ENCODE measurements at places on chromosomes 12 and 14. TPM values are rescaled to one million over a fixed set of nuclear protein-coding genes. Genes with fewer than 3 reads are reported as not detected.
A peak's percentile ranks its signal among the peaks of the same experiment; 100 is the strongest.

DNA sequence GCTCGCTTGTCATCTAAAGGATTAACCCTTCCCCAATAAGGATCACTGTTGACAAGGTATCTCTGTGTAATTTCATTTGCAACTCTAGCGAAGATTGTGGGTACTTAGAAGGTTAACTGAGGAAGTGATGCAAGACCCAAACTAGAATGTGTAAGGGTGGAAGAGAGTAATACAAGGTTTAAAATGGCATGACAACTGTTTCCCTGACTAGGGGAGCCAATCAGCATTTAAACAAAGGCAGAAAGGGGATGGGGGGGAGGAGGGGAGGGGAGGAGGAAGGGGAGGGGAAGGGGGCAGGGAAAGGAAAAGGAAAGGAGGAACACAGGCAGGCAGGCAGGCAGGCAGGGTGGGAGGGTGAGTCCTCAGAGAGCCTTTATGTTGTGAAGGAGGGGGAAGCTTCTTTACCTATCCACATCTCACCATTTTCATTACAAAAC is 31.1 kb downstream of the NRDE2 start:
- peak; percentile 74 for DNase-seq

DNA sequence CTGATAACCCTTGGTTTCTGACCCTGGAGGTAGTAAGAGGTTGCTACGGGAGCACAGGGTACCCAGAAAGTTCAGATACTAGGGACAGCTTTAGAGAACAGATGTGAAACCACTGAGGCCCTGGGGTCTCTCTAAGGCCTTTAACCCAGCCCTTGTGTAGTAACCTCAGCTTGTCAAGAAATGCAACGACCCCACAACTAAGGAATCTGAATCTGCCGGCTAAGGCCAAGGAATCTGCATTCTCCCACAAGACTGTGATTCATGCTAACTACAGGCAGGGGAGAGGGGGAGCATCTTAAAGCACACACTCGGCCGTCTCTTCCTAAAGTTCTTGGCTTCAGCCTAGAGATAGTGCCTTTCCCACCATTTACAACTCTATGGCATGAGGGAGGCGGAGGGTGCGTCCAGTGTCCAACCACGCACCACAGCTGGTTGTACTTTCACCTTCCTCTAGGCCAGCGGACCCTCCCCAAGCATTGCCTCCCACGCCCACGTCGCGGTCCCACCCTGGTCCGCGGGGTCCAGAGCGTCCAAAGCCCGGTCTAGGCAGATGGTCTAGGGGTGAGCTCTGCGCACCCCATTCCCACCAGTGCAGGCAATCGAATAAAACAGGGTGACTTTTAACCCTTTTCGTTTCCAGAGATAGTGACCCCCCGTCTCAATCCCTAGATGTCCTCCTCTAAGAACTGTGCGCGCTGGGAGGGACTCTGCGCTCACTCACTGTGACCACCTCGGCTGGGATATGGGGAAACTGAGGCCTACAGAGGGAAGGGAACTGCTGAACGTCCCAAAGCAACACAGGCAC is 735 bp upstream of the VASH1 start:
- no peak for DNase-seq

DNA sequence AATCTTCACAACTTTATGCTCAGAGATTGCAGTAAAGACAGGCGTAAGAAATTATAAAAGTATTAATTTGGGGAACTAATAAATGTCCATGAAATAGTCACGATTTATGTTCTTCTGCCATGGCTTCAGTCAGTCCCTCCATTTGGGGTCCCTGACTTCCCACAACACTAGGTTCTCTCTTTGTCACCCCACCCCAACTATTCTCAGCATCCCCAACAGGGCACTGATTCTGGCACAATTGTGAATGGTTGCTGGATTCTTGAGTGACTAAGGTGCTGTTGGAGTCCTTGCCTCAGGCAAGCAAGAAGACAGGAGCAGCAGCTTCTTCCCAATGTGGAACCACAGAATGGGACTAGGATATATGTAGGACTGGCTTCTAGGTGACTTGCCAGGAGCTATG is 15.3 kb downstream of the KRT76 start:
- DNase-seq = no peak

GRCh38 chr12:69988481-69989321 is 163.7 kb downstream of the MYRFL start:
- DNase-seq = peak; percentile 97

The TAS2R30 gene
- total RNA-seq = 22.4 TPM

DNA sequence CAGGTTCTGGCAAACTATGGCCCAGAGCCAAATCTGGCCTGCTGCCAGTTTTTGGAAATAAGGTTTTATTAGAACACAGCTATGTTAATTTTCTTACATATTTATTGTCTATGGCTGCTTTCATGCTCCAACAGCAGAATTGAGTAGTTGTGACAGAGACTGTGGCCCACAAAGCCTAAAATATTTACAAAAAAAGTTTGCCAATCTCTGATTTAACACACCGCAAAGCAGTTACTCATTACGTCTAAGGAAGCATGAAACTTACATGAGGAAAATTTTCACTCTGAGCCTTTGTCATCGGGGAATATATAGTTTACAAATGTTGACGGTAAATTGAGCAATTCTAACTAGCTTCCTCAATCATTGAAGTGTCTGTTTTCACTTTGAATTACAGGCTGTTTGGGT is 96.5 kb downstream of the UNC79 start:
- DNase-seq = no peak

DNA sequence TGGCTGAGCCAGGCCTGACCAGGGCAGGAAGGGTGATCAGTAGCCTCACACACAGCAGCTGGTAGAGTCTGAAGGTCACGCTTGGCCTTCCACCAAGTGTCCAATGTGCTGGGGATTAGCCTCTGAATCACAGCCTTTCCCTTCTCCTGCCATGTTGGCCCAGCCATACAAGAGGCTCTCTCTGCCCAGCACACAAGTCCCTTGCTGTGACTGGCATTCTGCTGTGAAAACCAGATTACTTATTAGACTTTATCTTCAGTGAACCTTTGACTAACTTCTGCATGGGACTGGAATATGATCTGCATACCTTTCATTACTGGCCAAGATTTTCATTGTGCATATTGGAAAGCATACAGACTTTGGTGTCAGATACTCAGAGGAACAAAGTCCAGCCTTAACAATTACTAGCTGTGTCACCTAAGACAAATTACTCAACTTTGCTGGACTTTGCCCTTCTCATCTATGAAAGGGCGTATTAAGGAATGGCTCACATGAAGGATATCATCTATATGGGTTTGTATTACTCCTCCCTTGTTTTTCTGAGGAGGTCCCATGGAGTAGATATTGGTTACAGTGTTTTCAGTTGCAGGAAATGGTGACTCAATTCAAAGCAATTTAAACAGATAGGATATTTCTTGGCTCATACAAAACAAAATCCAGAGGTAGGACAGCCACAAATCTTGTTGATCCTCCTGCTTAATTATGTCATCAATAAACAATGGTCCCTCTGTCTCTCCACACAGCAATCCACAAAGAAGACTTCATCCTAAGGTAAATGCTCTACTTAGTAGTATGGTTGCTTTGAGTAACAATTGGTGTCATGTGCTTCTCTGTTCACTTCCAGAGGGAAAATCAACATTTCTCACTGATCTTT is 99.6 kb downstream of the DYRK2 start:
- DNase-seq = no peak

DNA sequence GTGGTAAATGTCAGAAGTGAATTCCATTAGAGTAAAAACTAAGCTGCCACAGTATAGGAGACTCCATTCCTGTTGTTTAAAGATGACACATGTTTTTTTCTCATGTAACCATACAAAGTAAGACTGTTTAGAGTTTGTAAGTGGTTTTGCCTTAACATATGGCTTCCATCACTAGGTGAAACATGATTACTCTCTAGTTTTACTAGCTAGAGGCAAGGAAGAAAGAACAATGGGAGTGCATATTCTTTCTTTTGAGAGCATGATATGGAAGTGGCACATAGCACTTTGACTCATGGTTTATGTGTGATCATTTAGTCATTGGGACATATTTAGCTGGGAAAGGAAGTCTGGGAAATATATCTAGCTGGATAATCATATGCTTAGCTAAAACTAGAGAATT is 7.7 kb downstream of the ATF7IP start:
- no peak for DNase-seq

- no peak for DNase-seq
Observed at GRCh38 chr14:58327019-58327418, 28.7 kb downstream of the ARID4A start.

DNA sequence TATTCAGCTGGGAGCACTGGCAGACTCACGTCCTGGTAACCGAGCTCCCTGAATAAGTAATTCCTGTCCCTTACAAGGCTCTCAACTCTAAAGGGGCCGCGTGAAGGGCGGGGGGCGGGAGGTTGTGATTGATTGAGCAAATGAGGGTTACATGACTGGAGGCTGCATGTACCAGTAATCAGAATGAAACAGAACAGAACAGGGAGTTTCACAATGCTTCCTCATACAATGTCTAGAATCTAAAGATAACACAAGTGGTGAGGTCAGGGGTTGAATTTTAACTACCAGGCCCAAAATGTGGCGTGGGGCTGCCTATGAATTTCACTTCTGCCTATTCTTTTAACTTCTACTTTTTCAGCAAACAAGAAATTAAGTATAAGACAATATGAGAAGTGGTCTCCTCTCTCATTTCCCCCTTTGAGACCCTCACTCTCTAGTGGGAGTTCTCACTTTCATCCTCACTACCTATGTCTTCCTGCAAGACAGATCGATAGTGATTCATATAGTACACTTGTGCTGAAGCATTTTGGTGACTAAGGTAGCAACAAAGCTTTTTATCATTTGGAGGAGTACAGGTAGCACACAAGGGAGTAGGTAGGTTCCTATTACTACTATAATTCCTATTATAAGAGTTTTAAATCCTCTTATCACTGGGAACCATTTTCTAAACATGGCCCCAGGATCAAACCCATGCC is 239.8 kb downstream of the KTN1 start:
- no peak for DNase-seq

DNA sequence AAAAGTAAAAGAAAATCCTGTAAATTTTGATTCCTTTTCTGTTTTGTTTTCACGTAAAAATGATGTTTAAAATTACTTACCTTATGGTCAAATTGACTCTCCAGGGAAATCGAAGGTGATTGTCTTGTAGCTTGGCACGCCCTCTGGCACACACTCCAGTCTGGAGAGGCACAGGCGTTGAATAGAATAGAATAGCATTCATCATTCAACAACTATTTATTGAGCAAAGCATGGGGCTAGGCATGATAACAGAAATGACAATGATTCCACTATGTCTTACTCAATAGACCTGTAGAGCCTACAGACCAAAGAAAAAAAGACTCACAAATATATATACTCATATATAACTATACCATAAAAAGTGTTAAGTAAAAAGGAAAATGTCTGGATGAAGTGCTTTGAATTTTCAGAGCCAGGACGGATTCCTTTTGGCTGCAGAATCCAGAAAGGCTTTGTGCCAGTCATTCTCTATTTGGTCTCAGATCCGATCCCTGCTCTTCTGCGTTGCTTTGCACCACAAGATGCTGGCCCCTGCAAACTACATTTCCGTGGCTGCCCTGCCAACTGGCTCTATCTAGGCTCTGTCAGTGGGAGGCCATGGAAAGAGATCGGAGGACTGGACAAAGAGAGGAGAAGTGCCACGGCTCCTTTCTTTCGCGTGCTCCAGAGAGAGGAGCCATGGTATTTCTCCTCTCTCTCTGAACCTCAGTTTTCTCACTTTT is 231.8 kb downstream of the CRADD start:
- no peak for DNase-seq
